ENCODE measurements at places on chromosomes 4 and X. TPM values are rescaled to one million over a fixed set of nuclear protein-coding genes. Genes with fewer than 3 reads are reported as not detected.

The RRH gene
- not detected for total RNA-seq

The ARX gene
- not detected for total RNA-seq

The PAGE1 gene
- not detected for total RNA-seq

The ZNF280C gene
- 2.5 TPM for total RNA-seq

- no peaks in the 10 kb centered on the region for H3K36me3 ChIP-seq
- no peak for DNase-seq
- peaks cover 9% of the 10 kb centered on the region for H3K4me1 ChIP-seq
- no peaks in the 10 kb centered on the region for H3K27me3 ChIP-seq
- no peak overlapping the region for H3K4me3 ChIP-seq
These were observed 47.0 kb upstream of the PTPN13 start for GRCh38 chr4:86547140-86547539.

DNA sequence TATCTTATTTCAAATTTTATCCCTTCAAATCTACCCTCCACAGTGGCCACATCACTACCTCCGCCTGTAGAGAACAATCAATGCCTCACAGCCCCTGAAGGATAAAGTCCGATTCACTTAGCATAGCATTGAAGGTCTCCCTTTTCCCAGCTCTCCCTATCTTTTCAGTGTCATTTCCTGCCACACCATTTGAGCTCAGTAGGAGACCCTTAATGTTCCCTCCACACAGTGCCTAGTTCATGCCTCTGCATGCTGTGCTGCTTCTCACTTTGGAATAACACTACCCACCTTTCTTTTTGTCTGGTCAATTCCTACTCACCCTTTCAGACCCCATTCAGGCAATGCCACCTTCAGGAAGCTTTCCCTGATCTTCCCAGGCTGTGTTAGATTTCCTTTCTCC lies 23.6 kb upstream of the SCOC start:
- H3K27me3 ChIP-seq: no peaks in the 10 kb centered on the region
- H3K4me3 ChIP-seq: no peak overlapping the region
- H3K4me1 ChIP-seq: no peaks in the 10 kb centered on the region
- DNase-seq: no peak
- H3K36me3 ChIP-seq: no peaks in the 10 kb centered on the region

- H3K27ac ChIP-seq: no peak overlapping the region
- H3K4me3 ChIP-seq: no peak overlapping the region
- no peak for DNase-seq
- no peaks in the 10 kb centered on the region for H3K36me3 ChIP-seq
- no peaks in the 10 kb centered on the region for H3K27me3 ChIP-seq
These were observed 31.8 kb downstream of the AMMECR1 start for GRCh38 chrX:110286106-110286505.

GRCh38 chr4:138450546-138451275 lies 208.6 kb upstream of the SLC7A11 start:
- H3K27me3 ChIP-seq: no peaks in the 10 kb centered on the region
- H3K4me1 ChIP-seq: no peaks in the 10 kb centered on the region

DNA sequence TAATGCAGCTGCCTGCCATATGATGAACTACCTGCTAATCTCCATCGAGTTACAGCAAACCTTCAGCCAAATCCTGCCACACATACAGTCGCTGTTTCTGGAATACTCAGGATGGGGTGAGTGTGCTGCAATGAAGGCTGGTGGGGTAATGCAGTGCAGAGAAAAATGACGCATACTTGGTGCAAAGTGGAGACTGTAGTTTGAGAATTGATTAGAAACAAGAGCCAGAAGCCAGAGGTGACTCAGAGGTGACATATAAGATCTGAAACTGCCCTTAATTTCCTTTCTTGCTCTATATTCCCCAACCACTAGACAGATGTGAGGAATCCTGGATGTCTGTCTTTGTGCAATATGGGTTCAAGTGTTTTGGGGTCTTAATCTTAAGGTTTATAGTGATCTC lies 22.0 kb downstream of the C4orf54 start:
- no peaks in the 10 kb centered on the region for H3K4me1 ChIP-seq
- H3K27me3 ChIP-seq: no peaks in the 10 kb centered on the region
- H3K27ac ChIP-seq: no peak overlapping the region
- no peak for DNase-seq
- H3K4me3 ChIP-seq: no peak overlapping the region

All from right atrium auricular region (tissue), 2 donors.